ENCODE measurements at places on chromosomes 2 and 18. TPM values are rescaled to one million over a fixed set of nuclear protein-coding genes. Genes with fewer than 3 reads are reported as not detected.

Gene FSIP2
- total RNA-seq = not detected

Gene TMEM247
- total RNA-seq = not detected

Gene GTF2A1L
- total RNA-seq = not detected

Gene SNORC
- 1.0 TPM for total RNA-seq

Gene REV1
- 28.4 TPM for total RNA-seq

Gene FAM117B
- 0.75 TPM for total RNA-seq

Gene ARMC9
- total RNA-seq = 6.8 TPM

Gene ASB18
- 37.9 TPM for total RNA-seq

Gene IL1F10
- not detected for total RNA-seq

Gene UGT1A1
- not detected for total RNA-seq

Gene HOXD9
- total RNA-seq = not detected

Gene UGT1A8
- not detected for total RNA-seq

Gene MOB4
- total RNA-seq = 28.4 TPM

Gene MAP2
- total RNA-seq = 12.6 TPM

Gene C2orf66
- total RNA-seq = not detected

Gene CHRNG
- not detected for total RNA-seq

Gene PLCL1
- 114 TPM for total RNA-seq

Gene SP140
- total RNA-seq = 0.64 TPM

Gene DNAJB2
- total RNA-seq = 70.3 TPM
